ENCODE measurements at places on chromosomes 1 and 21.

DNA sequence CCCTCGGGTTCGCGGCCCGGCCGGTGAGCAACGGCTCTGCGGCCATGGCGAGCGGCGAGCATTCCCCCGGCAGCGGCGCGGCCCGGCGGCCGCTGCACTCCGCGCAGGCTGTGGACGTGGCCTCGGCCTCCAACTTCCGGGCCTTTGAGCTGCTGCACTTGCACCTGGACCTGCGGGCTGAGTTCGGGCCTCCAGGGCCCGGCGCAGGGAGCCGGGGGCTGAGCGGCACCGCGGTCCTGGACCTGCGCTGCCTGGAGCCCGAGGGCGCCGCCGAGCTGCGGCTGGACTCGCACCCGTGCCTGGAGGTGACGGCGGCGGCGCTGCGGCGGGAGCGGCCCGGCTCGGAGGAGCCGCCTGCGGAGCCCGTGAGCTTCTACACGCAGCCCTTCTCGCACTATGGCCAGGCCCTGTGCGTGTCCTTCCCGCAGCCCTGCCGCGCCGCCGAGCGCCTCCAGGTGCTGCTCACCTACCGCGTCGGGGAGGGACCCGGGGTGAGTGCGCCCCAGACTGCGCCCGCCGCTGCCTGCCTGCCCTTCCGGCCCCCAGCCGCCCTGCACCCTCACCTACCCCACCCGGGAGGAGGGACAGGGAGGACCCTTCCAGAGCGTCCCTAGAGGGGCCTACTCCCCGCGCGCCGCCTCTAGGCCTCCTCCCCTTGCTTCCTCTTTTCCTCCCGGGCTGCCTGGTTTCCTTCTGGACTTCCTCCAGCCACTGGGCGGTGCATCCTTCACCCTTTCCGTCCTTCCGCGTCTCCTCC, at the start of gene RNPEP:
Gene RNPEP, plus strand, starts transcription at position 26 of the 757 bp plus-strand sequence. Its CDS starts 19 bp downstream, at position 45.
- peak; percentile 81 for DNase-seq

- no peak for DNase-seq
These were observed 1.3 kb downstream of the SHC1 start for GRCh38 chr1:154969246-154969645.

- DNase-seq, result peak; percentile 85
These were observed 7.4 kb upstream of the DEGS1 start for GRCh38 chr1:224175617-224176016.

- no peak for DNase-seq
These were observed 55.8 kb upstream of the CLDN14 start for GRCh38 chr21:36535618-36536241.

DNA sequence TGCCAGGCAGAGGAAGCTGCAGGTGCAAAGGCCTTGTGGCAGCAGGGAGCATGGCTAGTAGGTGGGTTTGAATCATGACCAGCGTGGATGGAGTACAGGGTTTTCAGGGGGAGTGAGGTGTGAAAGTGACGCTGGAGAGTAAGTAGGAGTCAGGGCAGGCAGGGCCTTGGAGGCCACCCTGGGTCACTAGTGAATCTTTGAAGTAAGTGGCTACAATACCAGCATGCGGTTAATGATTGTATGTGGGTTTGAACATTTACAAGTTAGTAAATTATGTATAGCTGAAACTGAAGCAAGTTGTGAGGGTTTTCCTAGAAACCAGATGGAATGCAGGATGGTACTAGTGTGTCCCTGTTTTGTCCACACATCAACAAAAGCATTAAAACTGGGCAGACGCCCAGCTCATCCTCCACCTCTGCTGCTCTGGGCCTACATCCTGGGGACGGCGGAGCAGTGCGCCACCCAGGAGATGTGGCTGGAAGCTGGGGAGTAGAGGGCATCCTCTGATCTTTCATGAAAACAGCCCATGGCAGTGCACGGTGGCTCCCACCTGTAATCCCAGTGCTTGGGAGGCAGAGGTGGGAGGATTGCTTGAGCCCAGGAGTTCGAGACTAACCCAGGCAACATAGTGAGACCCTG, 41.2 kb upstream of the B3GALNT2 start:
- no peak for DNase-seq

DNA sequence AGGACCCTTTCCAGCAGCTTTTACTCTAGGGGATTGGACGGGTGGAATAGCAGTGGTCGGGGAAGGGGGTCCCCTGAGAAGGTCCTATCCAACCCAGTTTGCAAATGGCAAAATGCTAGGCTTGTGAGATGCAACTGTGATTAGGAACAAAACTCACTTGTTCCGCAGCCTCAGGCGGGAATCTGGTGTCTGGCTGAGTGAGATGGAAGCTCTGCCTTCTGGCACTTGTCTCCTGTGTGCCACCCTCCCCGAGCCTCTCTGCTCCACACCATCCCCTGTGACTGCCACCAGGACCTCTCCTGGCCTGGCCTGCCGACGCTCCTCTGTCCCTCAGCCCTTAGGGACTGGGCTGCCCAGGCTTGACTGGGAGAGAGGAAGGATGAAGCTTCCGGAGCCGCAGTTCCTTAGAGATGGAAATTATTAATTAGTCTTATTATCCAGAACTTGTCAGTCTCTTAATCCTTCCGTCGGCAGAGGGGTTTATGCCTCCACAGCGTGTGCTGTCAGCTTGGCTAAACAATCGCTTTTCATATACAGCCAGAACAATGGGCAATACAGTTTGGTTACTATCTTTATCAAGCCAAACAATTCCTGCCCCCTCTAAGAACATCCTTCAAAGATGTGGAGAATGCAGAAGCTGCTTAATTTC, 292.8 kb upstream of the VAMP3 start:
- DNase-seq, result no peak

- no peak for DNase-seq
These were observed 14.1 kb upstream of the TRAPPC10 start for GRCh38 chr21:43997766-43998742.

DNA sequence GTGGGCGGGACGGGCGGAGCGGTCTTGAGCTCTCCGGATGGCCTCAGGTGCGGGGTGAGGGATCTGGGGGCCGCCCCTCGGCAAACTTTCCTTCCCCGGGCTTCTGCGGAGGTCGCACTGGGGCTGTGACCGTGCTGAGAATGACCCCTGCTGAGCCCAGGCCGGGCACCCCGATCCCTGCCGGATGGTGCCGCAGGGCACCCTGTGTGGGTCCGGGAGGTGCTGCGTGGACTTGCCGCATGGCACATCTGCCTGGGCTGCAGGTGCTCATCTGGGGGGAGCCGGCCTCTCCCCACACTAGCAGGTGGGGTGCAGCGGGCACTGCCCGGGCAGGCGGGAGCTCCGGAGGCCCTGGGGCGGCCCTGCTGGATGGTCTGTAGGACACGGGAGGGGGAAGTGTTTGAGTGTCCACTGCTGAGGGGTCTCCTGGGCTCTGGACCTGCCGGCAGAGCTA, 31.8 kb upstream of the PEX10 start:
- DNase-seq, result no peak

GRCh38 chr1:15295696-15296095, 48.7 kb downstream of the FHAD1 start:
- DNase-seq, result no peak

- no peak for DNase-seq
These were observed 82.9 kb downstream of the FAM78B start for GRCh38 chr1:166083887-166084286.

DNA sequence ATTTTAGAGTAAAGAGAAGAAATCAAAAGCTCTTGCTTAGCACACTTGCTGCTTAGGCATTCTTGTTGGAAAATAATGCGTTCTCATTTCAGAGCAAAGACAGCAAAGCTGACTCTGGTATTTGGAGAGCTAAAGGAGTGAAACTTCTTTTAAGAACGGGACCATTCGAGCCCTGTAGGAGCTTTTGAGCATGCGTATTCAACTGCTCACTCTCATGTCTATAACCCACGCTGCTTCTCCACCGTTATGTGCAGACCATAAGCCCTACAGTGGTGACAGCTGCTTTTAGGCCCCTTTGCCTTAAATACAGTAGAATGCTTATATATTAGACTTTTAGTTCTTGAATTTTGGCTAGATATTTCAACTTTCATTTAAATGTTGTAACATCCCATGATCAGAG, 214.2 kb upstream of the CACYBP start:
- no peak for DNase-seq

- no peak for DNase-seq
These were observed 4.9 kb downstream of the CR2 start for GRCh38 chr1:207459008-207459407.

DNA sequence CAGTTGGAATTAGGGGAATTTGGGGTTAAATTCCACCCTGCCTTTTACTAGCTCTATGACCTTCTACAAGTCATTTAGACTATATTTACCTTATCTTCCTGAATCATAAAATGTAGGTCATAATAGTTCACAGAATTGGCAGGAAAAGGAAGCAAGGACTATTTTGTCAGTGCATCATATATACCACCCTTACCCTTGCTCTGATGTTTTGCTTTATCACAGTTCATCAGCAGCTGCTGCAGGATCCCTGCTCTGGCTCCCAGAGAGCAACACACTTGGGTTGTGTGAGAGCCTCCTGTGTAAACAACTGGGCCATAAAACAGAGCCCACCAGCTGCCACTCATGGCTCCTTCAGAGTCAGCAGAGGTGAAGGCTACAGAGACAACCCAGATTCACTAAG, 631.6 kb upstream of the CAMK1G start:
- no peak for DNase-seq

DNA sequence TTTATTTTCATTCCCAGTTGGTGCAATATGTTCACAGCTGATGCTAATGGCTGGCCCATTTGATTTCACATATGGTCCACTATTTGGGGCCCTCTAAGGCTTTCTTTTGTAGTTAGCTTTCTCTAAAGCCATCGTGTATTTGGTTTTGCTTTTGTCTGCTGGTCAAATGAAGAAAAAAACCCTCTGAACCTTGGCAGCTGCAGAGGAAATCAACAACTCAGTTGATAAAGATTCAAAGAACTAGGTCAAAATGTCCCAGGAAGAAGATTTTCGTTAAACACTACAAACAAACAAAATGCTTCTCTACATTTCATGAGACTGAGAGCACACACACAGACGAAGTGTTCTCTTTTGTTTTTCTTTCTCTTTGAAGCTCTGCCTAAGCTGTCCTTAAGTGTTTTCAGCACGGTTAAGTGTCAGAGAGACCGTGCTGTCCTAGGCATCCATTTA, 655.0 kb downstream of the RWDD3 start:
- DNase-seq, result peak; percentile 8

DNA sequence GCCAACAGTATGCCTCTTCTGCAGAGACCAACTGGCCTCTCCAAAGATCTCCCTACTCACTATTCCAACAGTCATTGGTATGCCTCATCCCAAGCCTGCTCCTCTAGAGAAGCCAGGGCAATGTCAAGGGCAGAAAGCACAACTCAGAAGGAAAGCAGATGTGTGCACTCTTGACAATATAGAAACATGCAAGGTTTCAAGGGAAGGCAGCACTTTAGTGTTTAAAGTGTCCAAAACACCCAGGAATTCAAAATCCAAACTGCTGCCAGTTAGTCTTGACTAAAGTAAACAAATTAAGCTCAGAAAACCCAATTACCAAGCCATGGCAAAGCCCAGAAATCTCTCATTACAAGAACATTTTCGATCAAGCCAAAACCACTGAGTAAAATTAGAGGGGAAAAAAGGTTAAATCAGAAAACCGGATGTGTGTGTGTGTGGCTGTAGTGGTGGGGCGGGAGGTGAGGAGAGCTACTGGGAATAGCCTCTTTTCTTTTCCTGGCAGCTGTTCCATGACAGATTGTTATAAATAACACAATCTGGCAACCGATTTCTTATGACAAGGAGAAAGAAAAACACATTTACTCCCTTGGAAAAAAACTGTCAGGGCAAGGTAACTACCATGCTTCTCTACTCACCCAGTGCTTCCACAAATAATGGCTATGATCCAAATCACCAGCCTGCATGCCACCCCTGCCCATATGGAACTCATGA, 39.2 kb downstream of the EIF2B3 start:
- DNase-seq, result no peak

- DNase-seq, result no peak
These were observed 498 bp downstream of the KRTAP10-2 start for GRCh38 chr21:44550807-44551206.

DNA sequence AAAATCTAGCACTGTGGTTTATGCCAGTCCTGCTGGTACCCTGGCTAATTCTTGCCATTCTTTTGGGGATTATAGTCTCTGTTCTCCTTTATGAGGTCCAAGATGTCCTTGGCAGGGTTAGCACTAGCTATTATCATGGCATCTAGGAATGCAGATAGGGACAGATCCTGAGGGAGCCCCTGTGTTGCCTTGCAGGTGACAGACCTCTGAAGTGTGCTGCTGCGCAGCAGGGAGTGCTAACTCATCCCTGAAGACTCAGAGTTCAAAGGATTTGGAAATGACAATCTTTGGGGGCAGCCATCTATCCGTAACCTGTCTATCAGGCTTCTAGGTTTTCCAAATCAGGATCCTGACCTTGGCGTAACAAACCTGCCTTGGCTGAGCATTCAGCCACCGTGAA, 16.3 kb downstream of the ZFYVE9 start:
- no peak for DNase-seq

DNA sequence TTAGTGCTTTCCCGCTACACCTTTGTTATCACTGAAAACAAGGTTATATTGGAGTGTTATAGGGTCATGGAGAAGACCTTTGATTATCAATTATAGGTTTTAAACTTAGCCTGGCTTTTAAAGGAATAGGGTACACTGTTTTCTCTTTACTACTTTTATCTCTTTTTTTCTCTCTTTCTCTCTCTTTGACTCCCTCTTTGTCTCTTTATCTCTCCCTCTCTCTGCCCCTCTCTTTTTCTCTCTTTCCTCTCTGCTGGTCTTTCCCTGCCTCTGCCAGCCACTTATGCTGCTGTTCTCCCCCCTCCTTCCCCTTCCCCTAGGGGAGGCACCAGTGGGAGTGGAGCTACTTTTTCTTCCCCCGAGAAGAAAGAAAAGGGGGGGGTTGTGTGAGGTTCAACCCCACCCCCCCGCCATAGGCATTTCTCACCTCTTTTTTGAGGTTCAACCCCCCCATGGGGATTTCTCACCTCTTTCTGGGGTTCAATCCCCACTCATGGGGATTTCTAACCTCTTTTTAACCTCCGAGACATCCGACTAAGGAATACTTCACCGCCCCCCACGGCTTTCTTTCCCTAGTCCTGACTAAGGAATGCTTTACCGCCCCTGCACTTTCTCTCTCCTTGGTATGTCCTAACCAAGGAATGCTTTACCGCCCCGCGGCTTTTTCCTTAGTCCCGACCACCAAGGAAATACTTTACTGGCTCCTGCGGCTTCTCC, 17.2 kb upstream of the ZBTB8B start:
- DNase-seq, result peak; percentile 99

GRCh38 chr1:17658837-17659236, 96.3 kb upstream of the ACTL8 start:
- DNase-seq, result no peak

DNA sequence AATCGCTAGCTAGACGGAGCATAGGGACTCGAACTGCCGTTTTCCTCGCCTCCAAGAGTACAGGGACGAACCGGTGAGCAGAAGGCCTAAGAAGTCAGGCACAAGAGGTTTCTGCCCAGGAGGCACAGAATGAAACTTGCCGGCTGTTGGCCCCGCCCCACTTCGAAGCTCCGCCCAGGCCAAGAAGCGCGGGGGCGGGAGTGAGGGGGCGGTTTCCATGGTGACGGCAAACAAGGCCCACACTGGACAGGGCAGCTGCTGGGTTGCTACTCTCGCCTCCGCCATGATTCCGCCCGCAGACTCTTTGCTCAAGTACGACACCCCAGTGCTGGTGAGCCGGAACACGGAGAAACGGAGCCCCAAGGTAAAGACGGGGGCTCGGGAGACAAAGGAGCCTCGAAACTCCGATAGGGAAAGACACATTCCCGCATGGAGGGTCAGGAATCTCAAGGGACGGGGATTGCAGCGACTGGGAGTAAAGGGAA, at the start of gene DNALI1:
Gene DNALI1, plus strand, starts transcription at position 229 of the 485 bp plus-strand sequence. Its CDS starts 55 bp downstream, at position 284.
- peak; percentile 96 for DNase-seq
